Nephron progenitor cell (in vitro differentiated cells): ENCODE measurements at places on chromosomes 12 and 14.

- peak overlapping the region; percentile 22 for H3K4me3 ChIP-seq
- H3K27me3 ChIP-seq = peaks cover 6% of the 10 kb centered on the region
- H3K4me1 ChIP-seq = peaks cover 46% of the 10 kb centered on the region
- no peak for DNase-seq
Measured at GRCh38 chr14:68779761-68780323, 13.0 kb downstream of the ZFP36L1 start.

GRCh38 chr12:65607401-65607841, 216.9 kb upstream of the HMGA2 start:
- H3K4me3 ChIP-seq = no peak overlapping the region
- H3K27ac ChIP-seq = no peak overlapping the region
- no peak for DNase-seq
- H3K27me3 ChIP-seq = peaks cover 5% of the 10 kb centered on the region

DNA sequence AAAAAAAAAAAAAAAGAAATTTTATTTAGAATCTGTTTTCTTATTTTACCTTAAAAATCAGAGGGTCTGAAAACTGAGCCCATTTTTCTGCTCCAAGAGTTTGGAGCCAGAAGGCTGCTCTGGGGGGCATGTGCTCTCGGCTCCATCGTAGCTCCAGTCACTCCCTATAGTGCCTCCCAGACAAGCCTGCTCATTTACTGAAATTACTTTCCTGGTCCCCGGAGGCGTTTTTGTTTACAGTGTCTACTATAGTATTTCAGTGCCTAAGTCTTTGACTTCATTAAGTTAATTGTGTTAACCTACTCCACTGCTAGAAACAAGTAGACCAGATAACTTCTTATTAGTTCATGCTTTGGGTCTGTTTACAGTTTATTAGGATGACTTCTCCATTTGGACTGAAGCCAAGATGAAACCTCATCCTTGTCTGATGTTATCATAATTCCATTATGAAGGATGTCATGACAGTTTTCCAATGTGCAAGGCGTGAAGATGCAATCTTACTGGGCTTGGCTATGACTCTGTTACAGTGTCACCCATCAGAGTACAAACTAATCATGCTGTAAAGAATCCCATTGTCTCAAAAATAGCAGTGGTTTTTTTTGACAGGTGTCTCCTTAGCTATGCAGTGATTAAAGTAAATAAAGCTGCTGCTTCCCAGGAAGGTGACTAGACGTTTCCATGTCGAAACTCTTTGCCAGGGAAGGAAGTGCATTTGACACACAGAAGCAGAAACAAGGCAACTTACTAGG, 182.3 kb downstream of the TMEM132C start:
- peaks cover 4% of the 10 kb centered on the region for H3K27me3 ChIP-seq
- no peak overlapping the region for H3K4me3 ChIP-seq
- peaks cover 32% of the 10 kb centered on the region for H3K36me3 ChIP-seq

- H3K36me3 ChIP-seq = peaks cover 7% of the 10 kb centered on the region
- no peak for DNase-seq
- no peaks in the 10 kb centered on the region for H3K4me1 ChIP-seq
- H3K27me3 ChIP-seq = no peaks in the 10 kb centered on the region
- no peak overlapping the region for H3K4me3 ChIP-seq
- H3K27ac ChIP-seq = no peak overlapping the region
Measured at GRCh38 chr14:81855007-81855406, 321.4 kb upstream of the SEL1L start.

GRCh38 chr14:103739466-103739792, 23.8 kb downstream of the ZFYVE21 start:
- H3K4me3 ChIP-seq = no peak overlapping the region
- H3K27ac ChIP-seq = no peak overlapping the region
- peaks cover 14% of the 10 kb centered on the region for H3K4me1 ChIP-seq

DNA sequence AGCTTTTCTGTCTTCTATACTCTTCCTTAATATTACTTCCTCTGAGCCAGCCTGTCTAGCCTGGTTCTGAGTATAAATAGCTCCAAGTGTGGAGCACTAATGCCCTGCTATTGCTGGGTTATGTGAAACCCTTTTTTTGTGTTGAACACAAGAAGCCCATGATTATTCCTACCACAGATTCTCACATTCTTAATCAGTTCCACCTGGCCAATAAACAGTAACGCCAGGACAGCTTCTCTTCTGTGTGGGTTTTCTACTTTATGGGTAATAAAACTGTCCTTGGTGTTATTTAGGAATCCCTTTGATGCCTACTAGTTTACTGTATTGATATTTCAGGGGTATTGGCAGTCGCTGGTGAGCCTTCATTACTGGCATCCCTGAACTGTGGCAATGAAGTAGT, 48.9 kb upstream of the LRIG3 start:
- H3K4me3 ChIP-seq = peak overlapping the region; percentile 9
- no peaks in the 10 kb centered on the region for H3K27me3 ChIP-seq
- peaks cover 48% of the 10 kb centered on the region for H3K4me1 ChIP-seq
- DNase-seq = peak; percentile 7

DNA sequence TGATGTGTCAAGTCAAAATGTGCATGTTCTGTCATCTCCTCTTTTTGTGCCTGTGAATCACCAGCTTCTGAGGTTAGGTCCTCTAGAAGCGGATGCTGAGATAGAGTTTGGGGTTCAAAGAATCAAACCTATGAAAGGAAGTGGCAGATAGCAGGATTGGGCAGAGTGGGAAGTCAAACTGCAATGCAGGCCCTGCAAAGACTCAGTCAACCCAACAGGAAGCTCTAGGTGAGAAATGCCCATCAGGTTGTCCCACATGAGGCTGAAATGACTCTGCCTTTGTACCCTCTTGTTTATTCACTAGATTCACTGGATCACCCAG, 4.5 kb upstream of the MIA2 start:
- no peaks in the 10 kb centered on the region for H3K36me3 ChIP-seq
- H3K27ac ChIP-seq = no peak overlapping the region
- H3K27me3 ChIP-seq = peaks cover 5% of the 10 kb centered on the region

DNA sequence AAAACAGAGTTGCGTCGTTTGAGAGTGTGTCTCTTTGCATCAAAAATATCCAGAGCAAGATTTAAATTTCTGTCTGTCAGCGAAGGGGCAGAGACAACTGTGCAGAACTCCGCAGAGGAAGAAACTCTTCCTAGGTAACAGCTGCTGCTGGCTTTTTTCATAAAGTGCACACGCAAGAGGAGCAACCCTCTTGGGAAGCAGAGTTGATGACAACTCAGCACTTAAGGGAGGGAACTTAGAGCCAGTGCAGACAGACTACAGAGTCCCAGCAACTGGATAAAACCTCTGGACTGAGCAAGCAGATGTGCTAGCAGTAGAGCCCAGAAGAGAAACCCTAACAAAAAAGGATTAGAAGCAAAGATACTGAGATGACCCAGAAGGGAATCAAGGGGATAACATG, 337.1 kb downstream of the PCNX1 start:
- DNase-seq = no peak
- H3K27ac ChIP-seq = peak overlapping the region; percentile 9
- H3K27me3 ChIP-seq = peaks cover 12% of the 10 kb centered on the region
- no peak overlapping the region for H3K4me3 ChIP-seq
- H3K36me3 ChIP-seq = no peaks in the 10 kb centered on the region

DNA sequence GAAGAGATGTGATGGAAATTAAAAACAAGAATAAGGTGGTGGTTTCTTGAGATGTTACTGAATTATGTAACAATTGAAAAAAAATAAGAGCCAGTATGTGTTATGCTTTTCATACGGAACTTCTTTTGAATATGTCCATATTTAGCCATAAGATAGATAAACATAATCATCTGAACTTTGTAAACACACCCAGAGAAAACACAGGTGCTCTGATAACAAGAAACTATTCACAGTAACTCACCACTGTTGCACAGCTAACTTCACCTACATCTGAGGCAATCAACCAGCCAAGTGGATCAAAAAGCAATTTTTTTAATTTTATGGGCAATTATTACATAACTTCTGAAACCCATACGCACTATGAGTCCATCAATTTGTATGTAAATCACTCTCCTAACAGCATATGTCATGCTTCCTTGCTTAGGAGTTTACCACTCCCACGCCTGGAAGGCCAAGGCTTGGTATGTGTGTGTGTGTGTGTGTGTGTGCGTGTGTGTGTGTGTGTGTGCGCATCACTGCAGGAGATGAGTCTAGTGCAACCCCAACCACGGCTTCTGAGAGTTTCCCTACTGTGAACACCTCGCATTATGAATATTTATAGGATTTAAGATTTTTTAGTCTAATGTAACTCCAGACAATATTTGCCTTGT, 443.4 kb downstream of the BCAT1 start:
- H3K4me3 ChIP-seq = no peak overlapping the region
- peaks cover 18% of the 10 kb centered on the region for H3K4me1 ChIP-seq
- DNase-seq = no peak
- H3K27ac ChIP-seq = peak overlapping the region; percentile 24

DNA sequence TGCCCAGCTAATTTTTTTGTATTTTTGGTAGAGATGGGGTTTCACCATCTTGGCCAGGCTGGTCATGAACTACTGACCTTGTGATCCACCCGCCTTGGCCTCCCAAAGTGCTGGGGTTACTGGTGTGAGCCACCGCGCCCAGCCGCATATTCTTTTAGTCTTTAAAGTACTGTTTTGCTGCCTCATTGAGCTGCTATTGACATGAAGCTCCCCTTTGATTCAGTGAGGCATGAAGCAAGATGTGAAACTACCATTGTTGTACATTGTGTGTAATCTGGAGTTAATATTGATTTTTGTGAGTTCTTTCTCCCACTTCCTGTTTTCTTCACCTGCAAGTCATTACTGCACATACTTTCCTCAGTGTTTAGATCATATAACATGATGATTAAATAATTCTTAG, 80.8 kb downstream of the MNAT1 start:
- H3K4me3 ChIP-seq = no peak overlapping the region
- no peak overlapping the region for H3K27ac ChIP-seq
- H3K4me1 ChIP-seq = no peaks in the 10 kb centered on the region
- H3K36me3 ChIP-seq = peaks cover 59% of the 10 kb centered on the region

DNA sequence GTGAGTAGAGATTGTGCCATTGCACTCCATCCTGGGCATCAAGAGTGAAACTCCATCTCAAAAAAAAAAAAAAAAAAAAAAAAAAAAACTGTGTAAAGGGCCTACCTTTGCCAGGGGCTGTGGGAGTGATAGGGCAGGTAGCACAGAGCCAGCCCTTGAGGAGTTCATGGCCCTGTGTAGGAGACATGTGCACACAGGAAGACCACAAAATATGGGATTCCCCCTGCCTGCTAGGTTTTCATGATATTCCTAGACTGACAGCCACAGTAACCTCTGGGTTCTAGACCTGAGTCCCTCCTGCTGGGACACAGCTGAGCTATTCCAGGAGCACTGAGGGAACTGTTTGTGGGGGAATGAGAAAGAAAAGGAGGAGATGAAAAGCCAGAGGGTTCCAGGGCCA, 8.3 kb upstream of the SPTSSA start:
- H3K27ac ChIP-seq = peak overlapping the region; percentile 21
- H3K4me1 ChIP-seq = no peaks in the 10 kb centered on the region
- peaks cover 8% of the 10 kb centered on the region for H3K27me3 ChIP-seq
- no peak for DNase-seq
- no peaks in the 10 kb centered on the region for H3K36me3 ChIP-seq
- no peak overlapping the region for H3K4me3 ChIP-seq

- peaks cover 45% of the 10 kb centered on the region for H3K4me1 ChIP-seq
- peak overlapping the region; percentile 67 for H3K27ac ChIP-seq
- no peaks in the 10 kb centered on the region for H3K27me3 ChIP-seq
- DNase-seq = no peak
Measured at GRCh38 chr12:124381456-124382296, 86.8 kb downstream of the RFLNA start.

DNA sequence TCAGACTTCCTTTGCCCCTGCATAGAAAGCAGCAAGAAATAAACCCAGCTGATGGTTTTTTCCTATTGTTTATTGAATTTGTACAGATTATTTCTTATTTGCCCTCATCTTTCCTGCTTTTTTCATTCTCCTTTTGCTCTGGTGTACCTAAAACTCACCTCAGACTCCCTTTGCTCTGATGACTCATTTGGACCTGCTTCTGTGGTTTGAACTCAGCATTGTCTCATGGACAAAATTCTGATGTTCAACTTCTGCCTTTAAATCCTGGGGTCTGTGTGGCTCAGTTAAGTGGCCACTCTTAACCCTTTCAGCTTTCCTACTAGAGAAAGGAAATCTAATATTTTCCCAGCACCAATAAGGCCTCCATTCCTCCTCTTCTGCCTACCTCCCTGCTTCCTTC, 3.5 kb upstream of the SENP1 start:
- H3K4me3 ChIP-seq = no peak overlapping the region
- DNase-seq = no peak
- H3K27me3 ChIP-seq = peaks cover 27% of the 10 kb centered on the region
- H3K27ac ChIP-seq = no peak overlapping the region

GRCh38 chr12:52045794-52046199, 5.4 kb upstream of the NR4A1 start:
- no peak for DNase-seq
- H3K36me3 ChIP-seq = no peaks in the 10 kb centered on the region
- peaks cover 23% of the 10 kb centered on the region for H3K4me1 ChIP-seq
- no peak overlapping the region for H3K4me3 ChIP-seq

DNA sequence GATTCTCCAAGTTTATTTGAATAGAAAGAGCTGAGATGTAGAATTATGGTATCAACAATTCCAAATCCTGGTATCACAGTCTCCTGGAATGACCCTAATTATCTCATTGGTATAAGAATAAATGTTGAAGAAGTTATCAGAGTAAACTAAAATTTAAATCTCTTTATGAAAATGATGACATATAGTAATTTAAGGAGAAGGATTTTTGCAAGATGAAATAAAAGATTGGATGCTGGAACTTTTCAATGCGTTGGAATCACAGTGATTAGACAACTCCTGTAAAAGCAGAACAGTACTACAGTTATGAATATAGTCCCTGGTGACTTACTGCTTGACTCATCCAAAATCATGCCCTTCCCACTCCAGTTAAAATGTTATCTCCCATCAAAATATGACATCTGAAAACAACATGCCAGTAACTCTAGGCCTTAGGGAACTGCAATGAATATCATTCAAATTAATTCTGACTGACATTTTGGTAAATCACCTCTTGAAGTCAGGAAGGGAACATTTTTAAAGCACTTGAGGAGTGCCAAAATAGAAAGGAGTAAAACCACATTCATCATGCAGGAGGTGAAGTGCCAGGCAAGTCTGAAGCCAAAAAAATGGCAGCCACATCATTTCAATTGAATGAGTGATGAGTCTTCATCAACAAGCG, 197.8 kb upstream of the PRKD1 start:
- no peak overlapping the region for H3K27ac ChIP-seq
- no peaks in the 10 kb centered on the region for H3K4me1 ChIP-seq
- H3K4me3 ChIP-seq = no peak overlapping the region
- no peaks in the 10 kb centered on the region for H3K36me3 ChIP-seq
